ENCODE measurements at places on chromosomes 7 and 10.

- DNase-seq, result no peak
Measured at GRCh38 chr10:122363722-122364463, 10.6 kb upstream of the PLEKHA1 start.

DNA sequence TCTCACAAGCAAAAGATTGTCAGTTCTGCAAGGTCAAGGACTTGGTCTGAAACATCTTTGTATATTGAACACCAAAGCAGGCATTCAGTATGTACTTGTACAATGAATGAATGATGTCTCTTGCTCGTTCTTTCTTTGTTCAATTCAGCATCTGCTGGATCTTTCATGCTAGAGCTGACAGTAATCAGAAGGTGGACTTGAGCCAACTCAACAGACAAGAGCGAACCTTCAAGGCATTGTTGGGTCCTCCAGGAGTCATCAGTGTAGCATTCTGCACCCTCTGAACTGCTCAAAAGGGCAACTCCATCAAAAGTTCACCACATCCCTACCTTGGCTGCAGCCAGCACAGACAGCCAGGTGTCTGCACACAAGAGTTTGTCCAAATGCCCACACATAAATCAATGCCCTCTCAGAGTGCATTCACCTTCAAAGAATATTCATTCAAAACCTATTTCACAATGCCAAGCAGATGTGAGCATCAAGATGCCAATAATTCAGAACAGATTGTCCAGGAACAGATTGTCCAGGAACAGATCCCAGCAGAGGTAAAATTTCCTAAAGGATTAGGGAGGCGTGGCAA is 386.7 kb downstream of the CALN1 start:
- no peak for DNase-seq

- DNase-seq, result no peak
Measured at GRCh38 chr7:131369354-131369753, 41.7 kb downstream of the MKLN1 start.

GRCh38 chr7:14501436-14501835 is 401.1 kb downstream of the DGKB start:
- DNase-seq, result no peak

DNA sequence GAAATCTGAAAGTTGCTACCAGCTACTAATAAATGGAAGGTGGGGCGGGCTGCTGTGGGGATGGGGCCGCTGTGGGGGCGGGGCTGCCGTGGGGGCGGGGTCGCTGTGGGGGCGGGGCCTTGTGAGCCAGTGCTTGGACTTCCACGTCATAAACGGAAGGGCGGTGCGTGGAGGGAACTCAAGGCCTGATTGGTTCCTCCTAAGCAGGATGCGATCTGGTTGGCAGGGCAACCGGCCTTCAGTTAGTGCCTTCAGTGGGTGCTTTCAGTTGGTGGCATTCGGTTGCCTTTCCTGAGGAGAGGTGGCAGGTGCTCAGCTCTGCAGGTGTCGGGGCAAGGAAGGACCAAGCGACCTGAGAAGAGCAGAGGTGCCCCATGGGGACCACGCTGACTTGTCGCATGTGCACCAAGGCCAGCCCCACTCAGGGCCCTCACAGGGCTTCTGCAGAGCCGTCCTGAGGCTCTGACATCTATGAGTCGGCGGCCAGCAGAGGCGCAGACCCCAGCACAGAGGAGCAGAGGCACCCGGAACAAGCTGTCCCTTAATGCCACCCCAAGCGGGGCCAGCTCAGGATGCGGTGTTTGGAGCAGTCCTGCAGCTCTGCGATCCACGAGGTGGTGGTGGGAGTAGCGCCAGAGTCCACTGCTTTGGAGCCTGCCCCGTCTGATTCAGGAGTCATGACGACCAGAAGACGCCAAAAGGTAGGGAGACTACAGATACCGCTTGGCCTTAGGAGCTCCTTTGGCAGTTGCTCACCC is 54.4 kb upstream of the PDSS1 start:
- DNase-seq, result no peak

- DNase-seq, result peak; percentile 71
Measured at GRCh38 chr10:11472158-11472753, 139.2 kb downstream of the USP6NL start.

- no peak for DNase-seq
Measured at GRCh38 chr10:58897708-58898107, 278.7 kb upstream of the PHYHIPL start.

- no peak for DNase-seq
Measured at GRCh38 chr10:97048649-97049427, 136.9 kb downstream of the SLIT1 start.

DNA sequence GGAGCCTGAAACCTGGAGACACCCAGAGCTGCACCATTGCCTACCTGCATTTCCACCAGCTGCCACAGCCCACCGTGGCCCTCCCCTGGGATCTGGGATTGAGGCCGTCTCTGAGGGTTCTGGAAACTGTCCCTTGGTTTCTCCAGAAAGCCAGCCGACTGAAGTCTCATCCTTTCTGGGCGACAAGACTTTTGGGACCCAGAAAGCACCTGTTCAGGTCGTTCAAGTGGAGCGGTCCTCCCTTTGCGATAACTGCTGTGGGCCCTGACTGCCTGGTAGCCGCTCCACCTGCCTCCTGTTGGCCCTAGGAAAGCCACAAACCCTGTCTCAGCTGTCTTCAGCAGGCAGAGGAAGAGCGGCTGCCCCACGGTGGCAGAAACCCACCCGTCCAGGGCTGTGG is 346.0 kb upstream of the MKI67 start:
- DNase-seq, result no peak

DNA sequence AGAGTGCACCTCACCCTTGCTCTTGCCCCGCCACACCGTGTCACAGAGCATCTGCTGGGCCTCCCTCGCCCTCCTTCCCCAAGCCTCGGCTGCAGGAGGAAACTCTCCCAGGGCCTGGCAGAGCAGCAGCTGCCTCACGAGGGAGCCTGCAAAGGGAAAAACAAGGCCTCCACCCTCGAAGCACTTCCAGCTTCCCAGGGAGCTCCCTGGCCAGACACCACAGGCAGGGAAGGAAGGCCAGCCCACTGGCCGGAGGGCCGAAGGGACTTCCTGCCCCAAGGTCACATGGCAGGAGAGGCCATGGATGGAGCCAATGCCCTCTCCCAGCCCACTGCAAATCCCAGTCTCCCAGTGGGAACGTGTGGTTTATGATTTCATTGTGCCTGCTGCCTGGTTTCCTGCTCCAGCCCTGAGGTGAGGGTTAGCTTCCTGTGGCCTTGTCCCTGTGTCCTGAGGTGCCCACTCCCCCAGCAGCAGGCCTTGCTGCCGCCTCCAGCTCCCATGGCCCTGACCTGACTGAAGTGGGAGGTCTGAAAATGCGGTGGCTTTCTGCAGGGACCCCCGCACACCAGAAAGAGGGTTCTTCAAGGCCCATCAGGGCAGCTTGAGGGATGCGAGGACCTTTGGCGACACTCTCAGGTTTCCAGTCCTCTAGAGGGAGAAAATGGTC is 100.5 kb upstream of the PPIF start:
- no peak for DNase-seq

- no peak for DNase-seq
Measured at GRCh38 chr10:106515206-106515790, 649.2 kb downstream of the SORCS1 start.

DNA sequence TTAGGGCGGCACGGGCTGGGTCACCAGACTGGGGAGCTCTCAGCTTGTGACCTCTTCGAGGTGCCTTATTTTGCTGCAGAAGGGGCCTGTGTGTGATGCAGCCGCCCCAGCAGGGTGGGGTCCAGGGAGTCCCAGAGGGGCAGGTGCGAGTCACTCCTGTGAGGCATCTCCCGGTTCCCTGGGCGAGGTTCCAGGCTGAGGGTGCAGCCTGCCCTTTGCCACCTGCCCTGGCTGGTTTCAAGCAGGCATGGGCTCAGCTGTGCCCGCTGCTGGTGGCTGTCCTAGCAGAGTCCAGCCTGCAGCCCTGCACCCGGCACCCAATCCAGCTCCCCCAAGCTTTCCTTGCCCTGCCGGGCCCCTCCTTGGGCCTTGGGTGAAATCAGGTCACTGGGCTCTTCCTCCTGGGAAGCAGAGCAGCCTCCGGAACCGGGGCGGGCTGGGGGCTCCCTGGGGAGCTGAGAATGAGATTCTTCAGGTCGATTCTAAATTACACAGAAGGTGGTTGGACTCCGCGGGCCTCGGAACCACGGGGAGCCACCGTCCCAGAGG is 64.8 kb downstream of the PWWP2B start:
- DNase-seq, result no peak

- DNase-seq, result no peak
Measured at GRCh38 chr7:25459057-25459456, 230.8 kb upstream of the NPVF start.

DNA sequence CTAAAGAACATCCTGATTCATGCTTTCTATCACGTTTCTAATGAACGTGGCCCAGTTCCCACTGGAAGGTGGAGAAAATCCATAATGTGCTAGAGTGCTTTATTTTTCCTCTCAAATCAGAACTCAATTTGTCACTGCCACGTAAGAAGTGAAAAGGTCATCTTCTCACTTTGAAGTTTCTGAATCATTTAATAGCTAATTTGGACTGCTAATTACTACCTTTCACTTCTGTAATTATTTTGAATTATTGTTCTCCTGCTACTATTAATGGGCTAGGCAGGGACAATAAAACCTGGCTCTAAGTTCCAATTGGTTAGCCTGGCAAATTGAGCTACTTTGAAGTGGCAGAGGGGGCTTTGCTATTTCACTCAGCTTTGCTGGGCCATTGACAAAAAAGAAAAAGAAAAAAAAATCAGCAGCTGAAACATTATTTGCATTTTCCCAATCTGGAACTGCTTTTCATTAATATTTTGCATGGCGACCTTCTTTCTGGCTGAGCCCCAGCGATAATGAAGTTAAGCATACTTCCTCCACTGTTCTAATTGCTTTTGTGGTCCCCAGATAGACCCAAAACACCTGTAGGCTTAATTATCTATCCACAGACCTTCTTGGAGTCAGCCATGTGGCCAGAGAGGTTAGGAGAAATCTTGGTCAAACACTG is 264.2 kb downstream of the SEC23IP start:
- DNase-seq, result no peak

- no peak for DNase-seq
Measured at GRCh38 chr10:114678820-114679219, 20.7 kb upstream of the ABLIM1 start.
